Right ventricle myocardium inferior (tissue), 1 donor: ENCODE measurements at places on chromosomes 1 and 21.

- no peak for DNase-seq
Measured at GRCh38 chr1:203681739-203682138, 55.1 kb downstream of the ATP2B4 start.

- no peak for DNase-seq
Measured at GRCh38 chr1:211609120-211610024, 30.4 kb upstream of the SLC30A1 start.

DNA sequence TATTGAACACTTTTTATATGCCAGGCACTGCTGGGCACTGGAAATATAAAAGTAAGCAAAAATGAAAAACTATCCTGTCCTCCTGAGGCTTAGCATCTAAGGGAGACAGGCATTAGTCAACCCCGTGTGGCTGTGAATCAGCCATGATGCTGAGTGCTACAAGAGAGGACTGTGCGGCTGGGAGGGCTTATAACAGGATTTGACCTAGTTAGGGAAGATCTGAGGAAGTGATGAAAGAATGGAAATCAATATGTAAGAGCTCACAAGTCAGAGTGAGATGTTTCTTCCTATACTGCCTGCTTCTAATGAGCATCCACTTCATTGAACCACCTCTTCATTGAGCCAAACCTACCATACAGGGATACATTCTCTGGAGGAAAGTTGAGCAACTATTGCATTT, 15.1 kb downstream of the TRIM45 start:
- DNase-seq = no peak

DNA sequence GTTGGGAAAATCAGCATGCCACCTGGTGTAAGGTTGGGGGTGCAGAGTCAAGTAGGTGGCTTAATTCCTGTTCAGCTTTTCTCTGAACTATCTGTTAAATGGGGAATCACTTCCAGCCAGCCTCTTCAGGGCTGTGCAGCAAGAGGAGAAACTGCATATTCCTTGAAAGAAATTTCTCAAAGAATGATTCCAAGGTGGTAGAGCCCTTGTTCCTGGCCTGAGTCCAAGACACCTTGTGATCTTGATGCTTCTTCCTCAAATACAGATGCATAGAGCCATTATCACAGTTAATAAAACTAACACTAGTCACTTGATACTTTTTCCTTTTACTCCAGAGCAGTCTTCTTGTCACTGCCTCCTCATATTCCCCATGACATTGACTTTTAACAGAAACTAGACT, 5.2 kb downstream of the TXLNA start:
- DNase-seq = no peak

DNA sequence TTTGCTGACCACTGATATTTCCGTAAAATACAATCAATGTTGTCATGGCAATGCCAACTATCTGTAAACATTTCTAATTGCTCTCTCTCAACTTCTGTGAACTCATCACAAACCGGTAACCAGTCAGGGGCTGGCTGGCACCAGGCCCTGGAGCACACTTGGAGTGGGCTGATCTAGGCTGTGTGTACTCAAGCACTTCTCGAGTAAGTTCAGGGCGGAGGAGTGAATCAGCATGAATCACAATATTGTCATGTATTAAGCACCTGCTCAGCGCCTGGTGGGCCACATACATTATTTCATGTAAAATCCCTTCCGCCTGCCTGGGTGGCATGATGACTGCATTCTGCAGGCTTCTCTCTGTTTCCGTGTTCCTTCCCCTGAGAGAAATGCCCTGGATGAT, 212.4 kb downstream of the FOXD2 start:
- DNase-seq = no peak

DNA sequence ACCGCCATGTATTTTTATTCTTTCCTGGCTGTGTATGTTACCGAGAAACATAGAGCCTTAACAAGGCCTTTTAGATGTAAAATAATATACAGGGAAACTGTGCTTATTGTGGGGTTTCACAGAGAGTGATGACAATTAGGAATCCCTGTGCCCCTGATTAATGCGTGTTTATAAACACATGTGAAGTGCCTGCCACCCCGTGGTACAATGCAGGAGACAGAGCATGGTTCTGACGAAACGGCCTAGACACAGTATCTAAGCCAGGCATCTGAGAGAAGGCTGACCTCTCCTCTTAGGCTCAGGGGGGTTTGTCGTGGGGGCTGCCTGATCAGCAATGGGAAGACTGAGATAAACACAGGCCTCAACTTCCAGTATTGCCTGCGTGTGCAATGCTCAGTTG, 200.0 kb downstream of the AJAP1 start:
- DNase-seq = no peak

DNA sequence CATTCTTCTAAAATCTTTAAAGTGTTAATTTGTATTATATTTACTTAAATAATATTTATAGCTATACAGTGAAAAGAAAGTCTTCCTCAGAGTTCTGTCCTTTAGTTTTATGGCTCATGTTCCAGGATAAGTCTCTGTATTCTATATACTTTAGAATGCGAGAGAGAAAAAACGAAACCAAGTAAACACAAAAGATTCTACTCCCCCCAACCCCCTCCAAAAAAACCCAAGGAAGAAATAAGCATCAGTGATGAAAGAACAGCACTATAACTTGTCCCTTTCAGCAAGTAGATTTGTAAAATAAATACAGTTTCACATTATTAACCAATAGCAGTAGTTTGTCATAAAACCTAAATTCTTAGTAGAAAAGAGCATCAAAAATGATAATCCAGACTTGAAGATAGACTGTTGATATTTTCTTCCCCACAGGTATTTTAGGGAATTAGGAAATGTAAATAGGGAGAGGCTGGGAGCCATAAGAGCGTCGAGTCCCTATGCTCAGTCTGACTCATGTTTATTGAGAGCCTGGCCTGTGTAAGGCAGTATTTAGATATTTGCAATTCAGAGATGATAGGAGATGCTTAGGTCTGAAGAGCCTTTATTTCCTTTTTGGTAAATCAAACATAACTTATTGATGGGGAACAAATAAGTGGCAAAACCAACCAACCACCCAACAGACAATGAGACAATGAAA, 35.5 kb downstream of the CDC14A start:
- DNase-seq = no peak

DNA sequence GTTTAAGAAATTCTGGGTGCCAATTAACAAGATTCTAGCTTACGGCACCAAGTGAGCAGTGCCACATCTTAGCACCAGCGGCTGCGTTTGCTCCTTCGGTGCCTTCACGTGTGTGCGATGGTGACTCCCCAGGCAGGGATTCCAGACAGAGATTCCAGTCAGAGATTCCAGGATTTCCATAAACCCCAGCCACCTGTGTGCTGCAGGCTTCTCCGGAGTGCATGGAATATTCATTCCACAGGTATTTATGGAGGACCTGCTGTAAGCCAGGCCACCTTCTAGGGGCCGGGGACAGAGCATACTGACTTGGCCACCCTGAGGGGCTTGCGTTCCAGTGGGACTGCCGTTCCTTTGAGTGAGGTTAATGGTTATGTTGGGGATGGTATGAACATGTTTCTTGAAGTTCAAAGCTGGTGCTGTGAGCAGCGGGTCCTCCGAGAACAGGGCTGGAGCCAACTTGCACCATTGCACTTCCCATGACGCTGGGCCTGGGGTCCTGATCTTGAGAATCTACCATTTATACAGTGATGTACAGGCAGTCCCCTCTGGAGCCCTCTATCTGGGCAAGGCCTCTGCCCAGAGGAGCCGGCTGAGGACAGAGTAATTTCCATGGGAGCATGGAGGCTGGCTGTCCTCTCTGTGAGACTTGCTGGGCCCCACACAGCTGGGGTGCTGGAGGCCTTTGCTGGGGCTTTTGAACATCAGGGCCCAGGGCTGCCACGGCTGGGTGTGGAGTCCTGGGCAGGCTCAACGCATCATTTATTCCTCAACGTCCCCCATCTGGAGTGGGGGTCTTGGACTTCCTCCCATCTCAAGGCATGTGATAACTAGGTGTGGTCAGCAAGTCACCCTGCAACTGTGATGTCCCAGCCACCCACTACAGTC, 58.8 kb upstream of the AJAP1 start:
- DNase-seq = no peak

GRCh38 chr1:54285815-54286345, 85.9 kb downstream of the MRPL37 start:
- no peak for DNase-seq
